GM23248 (cell line): ENCODE measurements at places on chromosomes 2 and 18. TPM values are rescaled to one million over a fixed set of nuclear protein-coding genes. Genes with fewer than 3 reads are reported as not detected.

- peak overlapping the region; percentile 58 for H3K27ac ChIP-seq
- DNase-seq = peak; percentile 79
- H3K27me3 ChIP-seq = no peaks in the 10 kb centered on the region
- H3K4me1 ChIP-seq = no peaks in the 10 kb centered on the region
- H3K36me3 ChIP-seq = no peaks in the 10 kb centered on the region
These were observed 342.6 kb upstream of the KLHL29 start for GRCh38 chr2:23042216-23042906.

DNA sequence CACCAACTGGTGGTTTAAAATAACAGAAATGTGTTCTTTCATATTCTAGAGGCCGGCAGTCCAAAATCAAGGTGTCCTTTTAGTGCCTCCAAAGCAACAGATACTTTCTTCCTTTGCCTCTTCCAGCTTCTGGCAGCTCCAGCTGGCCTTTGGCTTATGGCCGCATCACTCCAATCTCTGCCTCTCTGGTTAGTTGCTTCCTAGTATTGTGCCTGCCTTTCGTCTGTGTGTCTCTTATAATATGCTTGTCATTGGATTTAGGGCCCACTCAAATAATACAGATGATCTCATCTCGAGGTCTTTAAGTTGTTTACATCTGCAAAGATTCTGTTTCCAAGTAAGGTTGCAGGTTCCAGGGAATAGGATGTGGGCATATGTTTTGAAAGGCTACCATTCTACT, 855.2 kb upstream of the ID2 start:
- no peak overlapping the region for H3K4me3 ChIP-seq
- peaks cover 3% of the 10 kb centered on the region; the same call in 1 of the 2 replicates for H3K4me1 ChIP-seq
- DNase-seq = no peak
- H3K36me3 ChIP-seq = no peaks in the 10 kb centered on the region

- H3K4me3 ChIP-seq = no peak overlapping the region
- H3K36me3 ChIP-seq = no peaks in the 10 kb centered on the region
- no peak for DNase-seq
- H3K27me3 ChIP-seq = no peaks in the 10 kb centered on the region
- H3K27ac ChIP-seq = no peak overlapping the region
These were observed 387.3 kb downstream of the PLCL1 start for GRCh38 chr2:198191651-198192050.

SLC4A3 gene
- total RNA-seq = 0.54 and 1.6 TPM in 2 replicates

DNA sequence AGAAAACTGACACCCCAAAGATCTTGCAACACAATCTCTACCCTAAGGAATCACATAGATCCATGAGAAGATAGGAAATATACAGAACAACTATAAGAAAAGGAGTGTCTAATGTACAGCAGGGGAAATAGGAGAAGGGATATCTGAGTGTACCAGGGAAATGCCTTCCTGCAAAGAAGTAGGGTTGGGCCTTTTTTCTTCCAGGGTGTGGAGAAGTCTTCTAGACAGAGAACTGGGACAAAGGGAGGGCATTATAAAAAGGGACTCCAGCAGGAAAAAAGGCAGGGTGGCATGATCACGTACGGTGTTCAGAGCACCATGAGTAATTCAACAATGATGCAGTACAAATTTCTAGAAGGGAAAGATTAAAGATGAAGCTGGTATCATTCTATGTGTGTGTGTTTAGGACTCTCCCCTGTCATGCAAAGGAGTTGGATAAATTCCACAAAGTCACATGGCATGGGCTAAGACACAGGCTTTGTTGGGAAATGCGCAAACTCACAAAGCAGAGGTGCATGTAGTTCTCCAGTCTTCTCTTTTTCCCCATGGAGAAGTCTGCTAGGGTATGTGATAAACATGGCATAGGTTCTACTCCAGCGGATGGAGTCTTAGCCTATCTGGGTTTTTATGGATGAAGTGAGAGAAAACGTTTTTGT, 6.7 kb upstream of the SEC11C start:
- peaks cover 57% of the 10 kb centered on the region for H3K27me3 ChIP-seq
- no peaks in the 10 kb centered on the region for H3K4me1 ChIP-seq
- no peak overlapping the region for H3K27ac ChIP-seq

GRCh38 chr2:6148882-6149281, 456.7 kb downstream of the SOX11 start:
- H3K36me3 ChIP-seq = no peaks in the 10 kb centered on the region
- no peak overlapping the region for H3K27ac ChIP-seq
- H3K27me3 ChIP-seq = no peaks in the 10 kb centered on the region

- no peak for DNase-seq
- H3K36me3 ChIP-seq = no peaks in the 10 kb centered on the region
- H3K4me1 ChIP-seq = no peaks in the 10 kb centered on the region
- H3K27ac ChIP-seq = no peak overlapping the region
These were observed 1116.4 kb downstream of the SOCS6 start for GRCh38 chr18:71405169-71405809.
